ENCODE measurements at places on chromosomes 6 and 20.

GRCh38 chr6:134007077-134007476 lies 45.3 kb downstream of the SLC2A12 start:
- DNase-seq: no peak

- no peak for DNase-seq
Measured at GRCh38 chr20:963795-964194, 38.3 kb downstream of the RSPO4 start.

DNA sequence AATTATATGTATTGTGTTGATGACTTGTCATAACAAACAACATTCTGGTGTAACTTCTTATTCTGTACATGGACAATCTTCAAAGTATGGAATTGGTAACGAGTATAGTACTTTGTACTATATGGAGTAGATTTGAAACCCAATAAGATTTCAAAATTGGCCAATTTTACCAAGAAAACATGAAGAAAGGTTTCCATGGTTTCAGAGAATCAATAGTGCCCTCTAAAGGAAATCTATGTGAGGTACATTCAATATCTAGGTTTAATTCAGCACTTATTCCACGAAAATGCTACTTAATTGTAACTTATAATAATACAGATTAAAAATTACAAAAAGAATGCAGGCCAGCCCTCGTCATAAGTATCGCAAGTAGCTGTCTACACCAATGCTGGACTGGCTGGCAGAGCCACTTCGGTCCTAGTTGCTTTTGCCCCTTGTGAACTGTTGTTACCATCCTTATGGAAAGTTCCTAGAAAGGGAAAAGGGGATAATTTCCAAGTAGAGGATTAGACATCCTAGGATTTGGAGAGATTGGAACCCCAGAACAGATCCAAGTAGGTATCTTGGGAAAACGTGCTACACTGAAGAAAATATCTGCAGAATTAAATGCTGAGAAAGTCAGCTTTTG lies 70.9 kb downstream of the LCA5 start:
- no peak for DNase-seq

- no peak for DNase-seq
Measured at GRCh38 chr6:33235221-33235634, 26.9 kb downstream of the RING1 start.

DNA sequence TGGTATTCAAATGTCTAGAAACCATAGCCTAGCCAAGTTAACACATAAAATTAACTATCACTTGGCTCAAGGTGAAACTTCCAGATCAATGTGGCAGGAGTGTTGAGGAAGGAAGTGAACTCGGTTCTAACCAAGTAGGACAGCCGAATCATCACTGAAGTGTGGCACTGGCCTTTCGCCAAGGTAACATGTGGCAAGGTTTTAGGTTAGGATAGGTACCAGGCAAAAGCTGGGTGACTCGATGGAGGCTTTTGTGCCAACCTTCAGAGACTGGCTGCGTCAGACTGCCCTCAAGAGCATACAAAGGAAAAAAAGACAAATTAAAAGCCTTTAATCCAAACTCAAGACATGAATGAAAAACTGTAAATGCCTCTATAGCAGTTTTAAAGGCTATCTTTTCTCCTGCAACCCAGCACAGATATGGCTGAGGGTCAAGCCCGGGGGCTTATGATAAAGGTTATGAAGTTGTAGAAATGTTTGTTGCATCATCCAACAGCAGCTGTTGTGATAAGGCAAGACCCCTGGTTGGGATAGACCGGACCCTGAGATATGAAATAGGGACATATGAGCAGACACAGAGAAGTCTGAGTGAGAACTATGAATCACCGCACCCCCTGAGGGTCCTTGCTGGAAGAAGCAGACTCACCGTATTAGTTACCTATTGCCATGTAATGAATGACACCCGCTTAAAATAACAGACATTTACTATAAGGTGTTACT lies 11.9 kb downstream of the PSMB9 start:
- DNase-seq: no peak

DNA sequence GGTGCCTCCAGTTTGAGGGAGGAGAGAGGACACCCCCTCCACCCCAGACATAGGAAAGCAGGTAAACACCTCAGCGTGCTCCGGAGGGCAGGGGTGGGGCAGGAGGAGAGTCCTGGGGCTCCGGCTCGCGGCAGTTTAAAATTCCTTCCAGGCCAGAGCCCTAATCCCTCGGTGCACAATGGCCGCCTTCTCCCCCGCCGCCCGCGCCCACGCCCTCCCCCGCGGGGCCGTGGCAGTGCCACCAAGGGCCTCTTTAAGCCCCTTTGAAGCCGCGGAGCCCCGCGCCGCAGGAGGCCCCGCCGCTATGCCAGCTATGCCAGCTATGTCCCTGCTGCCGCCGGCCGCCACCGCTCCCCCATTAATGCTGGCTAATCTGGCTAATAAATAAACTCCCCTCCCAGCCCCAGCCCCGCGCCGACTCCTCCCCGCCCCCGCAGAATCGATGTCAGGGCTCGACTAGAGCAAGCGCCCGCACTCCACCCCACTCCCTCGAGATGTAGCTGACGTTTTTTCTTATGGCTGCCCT lies 125.1 kb downstream of the MRPL14 start:
- peak; percentile 23 for DNase-seq

- no peak for DNase-seq
Measured at GRCh38 chr6:159074120-159074684, 29.4 kb upstream of the TAGAP start.

DNA sequence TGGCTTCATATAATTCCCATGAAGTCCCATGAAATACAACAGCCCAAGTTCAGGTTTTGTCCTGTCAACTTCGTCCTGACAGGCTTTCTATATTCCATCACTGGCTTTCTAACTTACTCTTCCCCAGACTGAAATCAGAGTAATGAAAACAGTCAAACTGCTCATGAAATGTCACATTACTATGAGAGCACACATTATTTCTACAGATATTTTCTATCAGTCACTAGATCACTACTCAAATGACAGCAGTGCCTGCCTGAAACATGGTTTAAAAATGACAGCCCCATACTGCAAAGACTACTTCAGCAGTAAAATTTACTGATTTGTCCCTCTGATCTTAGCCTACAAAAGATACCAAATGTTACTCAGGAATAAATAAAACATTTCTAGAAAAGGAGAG lies 442.9 kb upstream of the SOX4 start:
- no peak for DNase-seq

GRCh38 chr20:39983183-39983582 lies 705.9 kb downstream of the MAFB start:
- DNase-seq: no peak

- DNase-seq: no peak
Measured at GRCh38 chr6:56946368-56946767, 8.5 kb upstream of the BEND6 start.

GRCh38 chr20:45497971-45498494 lies 17.4 kb downstream of the SPINT3 start:
- no peak for DNase-seq

DNA sequence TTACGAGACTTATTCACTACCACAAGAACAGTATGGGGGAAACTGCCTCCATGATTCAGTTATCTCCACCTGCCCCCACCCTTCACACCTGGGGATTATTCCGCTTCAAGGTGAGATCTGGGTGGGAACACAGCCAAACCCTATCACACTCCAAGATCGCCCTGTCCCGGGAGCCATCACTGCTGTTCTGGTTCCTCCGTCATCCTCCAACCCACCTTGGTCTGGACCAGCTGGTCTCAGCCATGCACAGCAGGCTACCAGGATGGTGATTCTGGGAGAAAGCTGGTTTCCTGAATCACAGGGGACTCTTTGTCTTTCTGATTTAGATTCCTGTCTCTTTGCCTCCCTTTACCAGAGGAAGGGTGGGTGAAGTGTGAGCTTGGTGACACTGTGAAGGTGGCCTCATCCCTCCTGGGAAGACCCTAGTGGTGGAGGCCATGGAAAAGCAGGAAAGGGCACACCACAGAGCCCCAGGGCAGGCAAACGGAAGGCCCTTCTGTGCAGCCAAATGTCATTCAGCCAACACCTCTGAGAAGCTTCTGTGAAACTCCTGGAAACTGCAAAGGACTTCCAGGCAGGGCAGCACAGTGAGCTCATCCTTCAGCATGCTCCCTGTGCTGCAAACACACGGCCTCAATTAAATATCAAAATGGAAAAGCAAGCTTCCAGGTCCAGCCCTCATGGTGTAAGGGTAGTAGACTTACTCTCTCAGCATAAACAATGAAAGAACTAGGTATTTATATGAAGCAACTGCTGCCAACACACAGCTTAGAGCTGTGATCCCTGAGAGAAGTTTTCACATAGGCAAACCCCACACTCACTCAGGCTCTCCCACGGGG lies 169.8 kb downstream of the ANKRD60 start:
- DNase-seq: no peak

All from activated T-cell treated with anti-CD3 and anti-CD28 coated beads, Interleukin-2, amount 50 U/mL, for 4 hours (primary cell).